ENCODE measurements at places on chromosomes 2 and 18.

GRCh38 chr2:108417254-108417653, 31.8 kb upstream of the GCC2 start:
- DNase-seq = no peak

DNA sequence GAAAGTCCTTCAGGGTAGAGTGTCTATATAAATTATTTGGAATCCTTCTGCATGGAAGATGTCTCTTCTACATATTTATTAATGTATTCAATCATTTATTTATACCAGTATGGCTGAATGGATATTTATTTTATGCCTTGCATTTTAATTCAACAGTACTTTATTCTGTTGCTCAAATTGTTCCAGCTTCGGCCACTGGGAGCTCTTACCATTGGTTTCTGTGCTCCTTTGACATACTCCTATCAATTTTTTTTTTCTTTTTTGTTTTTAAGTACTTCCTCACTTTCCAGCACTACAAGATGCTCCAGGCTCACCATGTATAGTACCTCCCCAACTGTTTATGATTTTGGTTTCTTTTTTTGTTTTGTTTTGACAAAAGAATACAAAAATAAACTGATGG, 39.4 kb upstream of the WIPF1 start:
- DNase-seq = no peak

GRCh38 chr2:238425979-238426567, 654 bp upstream of the ASB1 start:
- peak; percentile 81 for DNase-seq

DNA sequence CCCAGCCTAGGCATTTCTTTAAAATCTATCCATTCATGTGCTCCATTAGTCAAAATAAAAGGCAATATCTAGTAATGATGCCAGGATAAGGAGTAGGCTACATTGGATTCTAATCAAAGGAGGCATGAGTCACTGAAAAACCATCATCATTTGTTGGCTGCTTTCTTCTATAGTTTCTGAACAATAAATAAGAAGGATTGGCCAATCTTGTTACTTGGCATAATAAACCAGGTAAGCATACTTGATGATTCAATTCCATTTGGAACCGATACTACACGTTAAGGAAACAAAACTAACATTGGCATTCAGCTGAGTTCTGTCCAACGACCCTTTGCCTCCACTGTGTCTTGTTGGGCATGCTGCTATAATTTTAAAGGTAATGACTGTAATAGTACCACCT, 27.2 kb downstream of the ATP8B1 start:
- peak; percentile 33 for DNase-seq

DNA sequence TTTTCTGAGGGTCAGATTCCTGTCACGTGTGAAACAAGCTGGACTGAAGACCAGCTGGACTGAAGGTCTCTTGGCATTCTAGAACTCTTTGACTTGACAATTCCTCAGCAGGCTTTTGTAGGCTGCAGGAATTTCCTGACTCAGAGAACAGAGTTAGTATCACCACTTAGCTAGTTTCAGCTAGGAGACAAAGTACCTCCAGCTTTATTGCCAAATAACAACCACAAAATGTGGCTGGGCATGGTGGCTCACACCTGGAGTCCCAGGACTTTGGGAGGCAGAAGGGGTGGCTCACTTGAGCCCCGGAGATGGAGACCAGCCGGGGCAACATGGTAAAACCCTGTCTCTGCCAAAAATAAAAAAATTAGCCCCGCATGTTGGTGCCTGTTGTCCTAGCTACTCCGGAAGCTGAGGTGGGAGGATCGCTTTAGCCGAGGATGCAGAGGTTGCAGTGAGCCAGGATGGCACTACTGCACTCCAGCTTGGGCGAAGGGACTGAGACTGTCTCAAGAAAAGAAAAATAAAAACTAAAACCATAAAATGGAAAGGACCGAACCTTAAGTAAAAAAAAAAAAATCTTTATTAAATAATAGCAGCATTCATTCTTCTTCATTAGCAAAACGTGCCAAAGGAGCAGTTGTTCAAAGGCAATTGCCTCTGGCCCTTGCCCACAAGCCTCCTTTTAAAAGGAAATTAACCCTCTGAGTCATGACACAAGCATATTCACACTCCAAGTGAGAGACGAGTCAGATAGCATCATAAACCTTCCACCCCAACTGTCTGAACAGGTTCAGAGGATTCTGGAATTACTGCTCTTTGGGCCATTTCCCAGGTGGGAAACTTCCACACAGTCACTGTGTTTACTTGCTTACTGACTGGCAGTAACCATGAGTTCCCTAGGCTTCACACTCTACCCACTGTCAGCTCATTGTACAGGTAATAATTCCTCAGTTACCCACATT, 88.9 kb downstream of the MYL12B start:
- DNase-seq = peak; percentile 26

GRCh38 chr2:155546721-155547555, 785.6 kb downstream of the NR4A2 start:
- no peak for DNase-seq

DNA sequence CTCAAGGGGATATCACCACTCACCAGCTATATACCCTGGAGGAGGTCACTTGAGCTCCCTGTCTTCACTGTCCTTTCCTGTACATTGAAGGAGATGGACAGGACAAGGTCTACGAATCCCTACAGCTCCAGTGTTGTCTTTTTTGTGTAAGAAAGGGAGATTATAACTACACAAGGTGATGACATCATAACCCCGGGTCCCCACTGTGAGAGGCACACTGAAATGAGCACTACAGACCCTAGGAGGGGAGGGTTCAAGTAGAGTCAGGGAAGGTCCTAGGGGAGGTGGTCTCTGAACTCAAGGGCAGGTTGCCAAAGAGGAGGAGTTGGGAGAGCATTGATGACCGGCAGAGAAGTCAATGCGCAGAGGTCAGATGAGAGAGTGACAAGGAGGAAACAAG, 108.3 kb upstream of the SLC14A2 start:
- no peak for DNase-seq

DNA sequence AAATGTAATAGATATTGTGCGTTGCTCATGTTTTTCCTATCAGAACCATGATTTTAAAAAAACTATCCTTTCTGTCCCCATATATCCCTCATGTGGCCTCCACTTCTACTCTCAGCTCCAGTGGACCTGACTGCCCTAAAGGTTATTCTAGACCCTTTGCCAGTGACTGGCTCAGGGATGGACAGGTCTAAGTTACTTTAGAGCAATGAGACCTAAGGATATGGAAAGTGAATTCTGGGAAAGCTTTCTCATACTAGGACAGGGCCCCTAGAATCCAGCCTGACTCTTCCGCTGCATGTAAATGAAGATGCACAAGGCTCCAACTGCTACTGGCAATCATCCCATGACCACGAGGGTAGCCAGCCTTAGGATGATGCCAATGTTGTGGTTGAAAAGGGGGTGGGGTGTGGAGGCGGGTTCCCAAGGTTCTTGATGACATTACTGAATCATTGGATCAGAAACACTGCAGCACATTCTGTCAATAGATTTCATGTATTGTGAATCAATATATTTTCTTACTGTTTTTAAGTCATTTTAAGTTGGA, 21.3 kb downstream of the C2orf69 start:
- peak; percentile 31 for DNase-seq

DNA sequence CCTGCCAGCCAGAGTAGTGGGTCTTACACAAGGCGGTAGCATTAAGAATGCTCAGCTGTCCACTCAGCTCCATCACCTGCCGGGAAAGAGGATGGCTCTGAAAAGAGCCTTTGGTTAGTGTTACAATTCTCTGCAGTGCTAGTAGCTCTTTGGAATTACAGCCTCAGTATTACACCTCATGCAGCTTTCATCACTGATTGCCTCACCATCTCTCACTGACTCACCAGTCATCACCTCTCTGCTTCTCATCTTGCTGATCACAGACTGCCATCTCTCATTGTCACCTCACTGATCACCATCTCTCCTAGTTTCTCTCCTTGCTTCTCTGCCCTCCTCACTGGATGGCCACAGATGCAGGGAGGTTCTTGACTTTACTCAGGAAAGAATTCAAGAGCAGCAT, 573.5 kb upstream of the SETBP1 start:
- DNase-seq = no peak

DNA sequence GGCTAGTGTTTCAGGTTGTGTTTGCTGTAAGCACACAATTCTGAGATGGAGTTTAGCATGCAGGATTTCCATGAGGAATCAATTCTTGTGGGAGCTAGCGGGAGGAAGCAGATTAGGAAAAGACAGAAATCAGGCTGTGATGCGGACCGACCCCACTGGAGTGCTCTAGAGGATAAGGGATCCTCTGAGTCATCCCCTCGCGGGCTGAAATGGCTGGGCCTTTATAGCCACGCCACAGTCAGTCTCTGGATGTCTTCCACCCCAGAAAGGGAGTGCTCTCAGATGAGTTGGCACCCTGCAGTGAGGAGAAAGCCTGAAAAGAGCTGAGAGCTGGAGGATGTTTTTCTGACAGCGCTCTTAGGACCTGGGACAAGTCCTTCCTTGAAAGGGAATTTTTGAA, 102.4 kb downstream of the GALNT3 start:
- DNase-seq = peak; percentile 59

DNA sequence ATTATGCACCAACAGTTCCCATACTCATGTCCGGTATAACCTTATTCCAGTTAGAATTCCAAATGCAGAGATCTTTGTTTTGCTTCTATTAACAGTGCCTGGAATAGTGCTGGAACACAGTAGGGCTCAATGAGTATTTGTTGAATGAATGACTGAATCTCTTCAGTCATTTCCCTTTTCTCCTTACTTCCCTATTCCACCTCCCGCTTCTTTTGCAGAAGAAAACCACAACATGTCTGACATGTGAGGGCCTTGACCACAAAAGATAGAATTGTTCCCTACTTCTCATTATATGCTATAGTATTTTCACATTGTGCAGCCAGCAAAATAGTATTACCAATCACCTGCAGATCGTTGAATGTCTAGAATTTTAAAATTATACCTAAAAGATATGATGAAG, 19.5 kb upstream of the HNRNPLL start:
- no peak for DNase-seq

- DNase-seq = no peak
Observed at GRCh38 chr18:34591920-34592444, 118.1 kb upstream of the DTNA start.

DNA sequence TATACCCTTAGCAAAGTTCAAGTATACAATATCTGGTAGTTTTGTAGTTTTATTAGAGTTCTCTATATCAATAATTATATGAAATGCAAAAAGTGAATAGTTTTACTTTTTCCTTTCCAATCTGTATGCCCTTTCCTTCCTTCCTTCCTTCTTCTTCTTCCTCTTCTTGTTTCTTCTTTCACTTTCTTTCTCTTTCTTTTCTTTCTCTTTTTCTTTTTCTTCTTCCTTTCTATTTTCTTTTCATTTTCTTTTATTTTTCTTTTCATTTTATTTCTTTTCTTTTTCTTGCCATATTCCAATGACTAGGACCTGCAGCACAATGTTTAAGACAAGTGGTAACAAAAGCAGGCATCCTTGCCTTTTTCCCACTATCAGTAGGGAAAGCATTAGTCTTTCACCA, 59.8 kb downstream of the CCDC68 start:
- DNase-seq = no peak

GRCh38 chr2:24432121-24432520, 58.9 kb upstream of the NCOA1 start:
- no peak for DNase-seq

GRCh38 chr2:163692081-163692480, 43.7 kb downstream of the FIGN start:
- DNase-seq = no peak

GRCh38 chr2:216110620-216111019, 1.5 kb downstream of the XRCC5 start:
- peak; percentile 37 for DNase-seq

GRCh38 chr18:52701219-52701935, 361.4 kb downstream of the DCC start:
- no peak for DNase-seq

- peak; percentile 95 for DNase-seq
Observed at GRCh38 chr2:200765139-200765951, 46.4 kb upstream of the BZW1 start.

- peak; percentile 34 for DNase-seq
Observed at GRCh38 chr2:231781798-231782726, 980 bp upstream of the PDE6D start.

DNA sequence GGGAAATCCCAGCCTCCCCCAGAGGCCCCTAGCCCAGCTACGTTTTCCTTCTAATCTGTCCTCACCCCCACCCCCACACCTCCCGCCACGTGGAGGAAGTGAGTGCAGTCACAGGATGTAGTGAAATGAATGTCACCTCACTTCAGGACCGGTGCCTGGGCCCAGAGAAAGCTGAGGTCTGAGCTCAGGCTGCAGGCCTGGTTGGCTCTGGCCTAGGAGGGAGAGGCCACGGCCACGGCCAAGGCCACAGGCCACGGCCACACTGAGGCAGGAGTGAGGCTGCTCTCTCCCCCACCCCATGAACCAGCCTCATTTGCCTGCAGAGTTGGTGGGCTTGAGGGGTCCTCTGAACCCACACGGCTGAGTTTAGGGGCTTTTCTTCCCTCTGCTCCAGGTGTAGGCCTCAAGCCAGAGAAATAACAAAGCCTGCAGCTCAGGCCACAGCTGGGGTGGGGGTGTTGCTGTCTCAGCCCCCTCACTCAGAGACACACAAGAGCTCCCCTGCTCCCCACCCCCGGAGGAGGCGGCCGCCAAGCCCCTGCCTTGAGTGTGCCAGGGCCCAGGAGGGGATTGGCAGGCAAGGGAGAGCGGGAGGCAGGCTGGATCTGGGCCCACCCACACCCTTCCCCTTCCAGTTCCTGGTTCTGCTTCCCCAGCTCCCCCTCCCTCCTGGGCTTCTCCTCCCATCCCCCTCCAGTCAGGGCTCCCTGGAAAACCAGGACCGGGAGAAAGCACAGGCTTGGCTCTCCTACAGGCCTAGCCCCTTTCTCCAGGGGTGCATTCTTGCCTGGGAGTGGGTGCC, 27.0 kb downstream of the DNMT3A start:
- no peak for DNase-seq

- peak; percentile 10 for DNase-seq
Observed at GRCh38 chr2:86396291-86396785, 44.8 kb upstream of the KDM3A start.

GRCh38 chr2:200454927-200455801, 54.7 kb downstream of the KCTD18 start:
- DNase-seq = peak; percentile 83

- no peak for DNase-seq
Observed at GRCh38 chr18:37872562-37872961, 307.0 kb upstream of the CELF4 start.

GRCh38 chr2:203550266-203550665, 15.2 kb upstream of the RAPH1 start:
- DNase-seq = no peak

DNA sequence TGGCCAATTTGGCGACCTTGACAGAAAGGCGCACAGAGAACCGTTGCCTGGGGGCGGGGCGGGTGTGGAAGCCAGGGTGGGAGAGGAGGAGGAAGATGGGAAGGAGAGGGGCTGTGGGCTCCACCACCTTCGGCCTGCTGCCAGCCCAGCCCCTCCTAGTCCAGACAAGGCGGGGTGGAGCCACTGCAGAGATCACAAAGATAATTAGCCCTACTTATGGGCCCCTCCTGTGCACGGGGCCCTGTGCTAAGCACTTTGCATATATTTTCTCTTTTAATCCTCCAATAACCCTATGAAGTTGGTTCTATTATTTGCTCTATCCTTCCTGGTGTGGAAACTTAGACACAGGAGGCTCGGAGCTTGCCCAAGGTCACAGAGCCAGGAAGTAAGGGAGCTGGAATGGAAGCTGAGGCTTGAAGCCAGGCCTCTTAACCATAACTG, 13.7 kb upstream of the ECEL1 start:
- DNase-seq = no peak
